HepG2 (cell line): ENCODE measurements at places on chromosomes 5 and 9. TPM values are rescaled to one million over a fixed set of nuclear protein-coding genes. Genes with fewer than 3 reads are reported as not detected.

DNA sequence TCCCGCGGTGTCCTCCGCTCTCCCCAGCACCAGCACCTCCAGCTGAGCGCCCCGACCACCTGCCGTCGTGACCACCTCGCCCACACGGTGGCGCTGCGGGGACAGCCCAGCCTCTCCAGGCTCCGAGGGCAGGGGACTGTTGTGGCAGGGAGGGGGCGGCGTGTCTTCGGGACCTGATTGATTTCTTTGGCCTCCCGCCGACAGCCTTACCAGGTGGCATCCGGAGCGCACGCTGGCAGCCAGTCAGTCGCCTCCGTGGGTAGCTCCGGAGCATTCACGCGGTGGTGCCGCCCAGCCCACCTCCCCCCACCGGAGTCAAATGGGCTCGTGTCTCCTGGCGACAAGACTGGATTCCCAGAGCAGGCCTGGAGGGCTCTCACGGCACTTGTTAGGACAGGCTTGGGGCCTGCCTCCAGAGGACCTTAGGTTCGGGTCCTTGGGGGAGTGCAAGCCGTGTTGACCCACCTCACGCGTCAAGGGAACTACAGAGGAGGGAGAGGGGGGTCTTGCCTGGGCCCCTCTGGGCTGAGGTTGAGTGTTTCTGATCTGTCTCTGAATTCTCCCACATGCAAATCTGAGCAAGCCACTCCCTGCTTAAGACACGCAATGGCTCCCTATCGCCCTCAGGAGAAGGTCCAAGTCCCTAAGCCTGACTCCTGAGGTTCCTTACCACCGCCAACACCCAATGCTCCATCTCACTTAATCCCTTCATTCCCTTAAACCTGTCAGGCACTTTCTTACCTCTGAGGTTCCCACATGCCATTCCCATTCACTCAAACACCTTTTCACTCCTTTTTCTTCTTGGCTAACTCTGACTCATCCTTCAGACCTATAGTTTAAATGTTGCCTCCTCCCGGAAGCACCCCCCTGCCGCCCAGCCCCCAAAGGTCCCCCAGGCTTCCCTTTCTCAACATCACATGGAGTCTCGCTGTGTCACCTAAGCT lies 51.2 kb upstream of the GGTA1 start:
- H3K36me3 ChIP-seq = no peaks in the 10 kb centered on the region
- no peak overlapping the region for H3K27ac ChIP-seq
- peaks cover 2% of the 10 kb centered on the region; the same call in 1 of the 2 replicates for H3K27me3 ChIP-seq
- H3K4me3 ChIP-seq = peak overlapping the region; percentile 65
- 0 out of 2 replicates have a peak, but pooled peaks cover 5% of the 10 kb centered on the region for H3K4me1 ChIP-seq
- peak; percentile 58 for DNase-seq

DNA sequence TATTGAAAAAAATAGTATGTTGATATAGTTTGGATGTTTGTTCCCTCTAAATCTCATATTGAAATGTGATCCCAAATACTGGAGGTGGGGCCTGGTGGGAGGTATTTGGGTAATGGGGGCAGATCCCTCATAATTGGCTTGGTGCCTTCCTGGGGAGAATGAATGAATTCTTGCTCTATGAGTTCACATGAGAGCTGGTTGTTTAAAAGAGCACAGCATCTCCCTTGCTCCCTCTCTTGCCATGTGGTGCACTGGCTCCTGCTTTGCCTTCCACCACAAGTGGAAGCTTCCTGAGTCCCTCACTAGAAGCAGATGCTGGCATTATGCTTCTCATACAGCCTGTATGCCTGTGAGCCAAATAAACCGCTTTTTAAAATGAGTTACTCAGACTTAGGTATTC lies 154.8 kb downstream of the ADAMTS6 start:
- H3K4me3 ChIP-seq = no peak overlapping the region
- DNase-seq = no peak
- H3K36me3 ChIP-seq = no peaks in the 10 kb centered on the region
- H3K27ac ChIP-seq = no peak overlapping the region

Gene SLC34A3
- total RNA-seq = 0.38 and 1.0 TPM in 2 replicates

Gene AHRR
- 0.13 and 0.35 TPM in 2 replicates for total RNA-seq
